ENCODE measurements at places on chromosomes 7 and 10.

- DNase-seq, result no peak
Observed at GRCh38 chr10:22657024-22657423, 57.4 kb downstream of the PIP4K2A start.

DNA sequence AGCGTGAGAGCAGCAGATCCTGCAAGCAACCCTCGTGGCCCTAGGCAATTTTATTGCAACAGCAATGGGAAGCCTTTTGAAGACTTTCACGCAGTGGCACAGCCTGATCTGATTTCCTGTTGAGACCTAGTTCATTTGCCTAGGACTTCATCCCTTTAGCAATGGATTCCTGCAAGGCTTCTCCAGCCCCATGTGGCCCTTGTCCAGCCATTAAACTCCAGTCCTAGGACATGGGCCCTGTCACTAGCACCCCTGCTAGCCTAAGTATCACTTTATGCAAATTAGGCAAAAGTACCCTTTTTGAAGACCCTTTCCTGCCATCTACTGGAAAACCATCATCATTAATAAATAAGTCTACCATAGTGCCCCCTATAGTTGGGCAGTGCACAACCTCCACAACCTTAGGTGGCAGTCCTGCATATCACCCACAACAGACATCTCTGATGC, 379.4 kb downstream of the GALNT17 start:
- DNase-seq, result no peak

DNA sequence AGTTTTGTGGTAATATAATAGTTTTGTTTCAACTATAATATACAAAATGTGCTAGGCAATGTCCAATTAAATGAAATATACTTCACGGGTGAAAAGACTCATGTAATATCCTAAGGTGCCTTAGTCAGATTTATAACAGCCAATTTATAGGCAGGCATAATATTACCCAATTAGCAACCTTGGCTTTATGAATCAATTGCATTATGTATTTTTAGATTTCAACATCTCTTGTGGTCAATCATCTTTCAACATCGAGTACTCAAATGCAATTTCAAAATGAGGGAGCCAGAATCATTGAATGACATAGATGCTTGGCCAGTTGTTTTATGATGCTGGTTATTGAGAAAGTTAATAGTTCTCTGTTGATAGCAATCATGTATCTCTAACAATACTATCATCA, 110.3 kb upstream of the SP8 start:
- DNase-seq, result no peak

- no peak for DNase-seq
Observed at GRCh38 chr7:92496876-92497275, 19.1 kb upstream of the ERVW-1 start.

DNA sequence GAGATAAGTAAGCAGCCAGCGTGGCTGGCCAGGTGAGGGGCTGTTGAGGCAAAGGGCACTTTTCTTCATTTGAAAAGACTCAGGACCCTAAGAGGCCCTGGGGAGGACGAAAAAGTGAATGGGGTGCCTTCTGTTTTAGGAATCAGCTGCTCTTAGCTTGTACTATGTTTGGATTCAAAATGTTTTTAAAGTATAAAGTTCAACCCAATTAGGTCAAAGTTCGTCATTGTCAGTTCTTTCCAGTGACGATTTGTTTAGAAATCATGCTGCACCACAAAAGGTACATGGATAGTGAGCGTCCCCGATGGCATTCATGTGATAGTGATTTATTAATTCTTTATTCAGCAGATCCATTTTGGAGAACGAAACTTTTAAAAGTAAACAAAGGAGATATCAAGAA, 338.2 kb downstream of the SDK1 start:
- no peak for DNase-seq

DNA sequence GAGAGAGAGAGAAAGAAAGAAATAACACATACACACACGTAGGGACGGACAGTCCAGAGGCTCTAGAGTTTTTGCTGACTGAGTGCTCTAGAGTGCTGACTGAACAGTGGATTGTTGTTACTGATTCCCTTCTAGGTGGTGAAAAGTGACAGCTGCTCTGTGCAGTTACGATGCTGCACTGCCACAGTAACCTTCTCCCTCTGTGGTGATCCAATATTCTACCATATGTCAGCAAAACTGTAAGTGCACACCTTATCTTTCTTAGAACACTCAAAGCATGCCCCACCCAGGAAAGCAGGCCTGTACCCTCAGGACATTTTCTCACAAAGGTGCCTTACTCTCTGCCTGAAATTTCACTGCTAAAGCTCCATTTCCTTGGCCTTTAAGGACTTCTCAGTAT, 1023.5 kb downstream of the TYW1 start:
- no peak for DNase-seq

- DNase-seq, result no peak
Observed at GRCh38 chr10:34966451-34966850, 123.7 kb downstream of the CUL2 start.

DNA sequence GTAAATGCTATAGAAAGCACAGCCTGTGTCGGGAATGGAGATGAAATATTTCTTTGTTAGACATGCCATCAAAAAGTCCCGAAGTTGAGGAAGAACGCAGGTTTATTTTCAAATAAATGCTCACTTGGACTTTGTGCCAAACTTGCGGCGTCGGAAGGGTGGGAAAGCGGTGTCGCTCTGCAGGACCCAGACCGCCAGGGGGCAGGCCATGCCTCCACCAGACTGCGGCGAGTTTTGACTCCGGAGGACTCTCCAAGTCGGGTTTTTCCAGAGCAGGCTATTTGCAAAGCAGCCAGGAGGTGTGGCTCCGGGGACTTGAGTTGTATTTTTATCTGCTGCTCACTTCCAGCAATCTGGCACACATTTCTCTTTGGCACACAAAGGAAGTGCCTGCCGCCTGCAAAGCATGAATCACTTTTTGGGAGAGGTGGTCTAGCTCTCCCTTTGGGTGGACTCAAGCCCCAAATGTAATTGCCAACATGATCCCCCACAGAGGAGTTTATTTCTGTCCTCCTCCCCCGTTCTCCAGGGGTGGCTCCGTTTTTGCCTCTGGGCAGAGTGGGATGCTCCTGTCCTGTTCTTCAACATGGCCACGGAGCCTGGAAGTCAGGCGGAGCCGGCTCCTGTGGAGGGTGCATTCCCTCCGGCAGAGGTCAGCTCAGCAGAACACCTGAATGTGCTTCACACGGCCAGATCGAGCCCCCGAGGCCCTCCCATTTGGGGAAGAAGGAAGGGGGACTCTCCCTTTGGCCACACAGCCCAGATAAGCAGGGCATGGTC, 82.3 kb upstream of the GPR26 start:
- DNase-seq, result peak; percentile 51

DNA sequence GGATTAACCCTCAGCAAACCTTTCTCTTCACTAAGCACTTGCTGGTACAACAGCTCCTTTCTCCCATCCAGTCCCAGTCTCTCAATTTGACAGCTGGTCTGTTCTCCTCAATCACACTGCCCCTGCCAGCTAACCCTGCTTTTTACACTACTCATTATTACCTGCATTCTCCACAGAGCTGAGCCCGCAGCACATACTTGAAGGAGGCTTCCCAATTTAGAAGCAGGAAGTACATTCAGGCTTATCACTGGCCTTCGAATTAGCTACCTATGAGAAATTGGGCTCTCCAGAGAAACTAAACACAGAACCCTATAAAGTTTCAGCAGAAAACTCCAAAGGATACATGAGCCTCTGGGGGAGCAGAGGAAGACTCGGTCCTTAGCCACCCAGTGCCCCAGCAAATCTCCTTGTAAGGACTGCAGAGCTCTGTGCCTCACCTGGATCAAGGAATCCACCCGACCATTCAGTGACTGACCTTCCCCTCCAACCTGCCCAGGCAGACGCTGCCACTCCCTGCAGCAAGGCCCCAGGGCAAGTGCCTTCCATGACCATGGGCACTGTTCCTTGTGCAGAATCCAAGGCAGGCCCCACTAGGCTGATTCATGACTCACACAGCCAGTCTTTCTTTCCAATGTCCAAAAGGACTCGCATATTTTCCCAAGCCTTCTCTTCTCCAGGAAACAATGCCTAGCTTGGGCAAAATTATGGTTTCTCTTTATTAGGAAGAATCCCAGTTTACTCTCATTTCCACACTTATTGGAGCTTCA, 68.0 kb downstream of the VOPP1 start:
- DNase-seq, result no peak

DNA sequence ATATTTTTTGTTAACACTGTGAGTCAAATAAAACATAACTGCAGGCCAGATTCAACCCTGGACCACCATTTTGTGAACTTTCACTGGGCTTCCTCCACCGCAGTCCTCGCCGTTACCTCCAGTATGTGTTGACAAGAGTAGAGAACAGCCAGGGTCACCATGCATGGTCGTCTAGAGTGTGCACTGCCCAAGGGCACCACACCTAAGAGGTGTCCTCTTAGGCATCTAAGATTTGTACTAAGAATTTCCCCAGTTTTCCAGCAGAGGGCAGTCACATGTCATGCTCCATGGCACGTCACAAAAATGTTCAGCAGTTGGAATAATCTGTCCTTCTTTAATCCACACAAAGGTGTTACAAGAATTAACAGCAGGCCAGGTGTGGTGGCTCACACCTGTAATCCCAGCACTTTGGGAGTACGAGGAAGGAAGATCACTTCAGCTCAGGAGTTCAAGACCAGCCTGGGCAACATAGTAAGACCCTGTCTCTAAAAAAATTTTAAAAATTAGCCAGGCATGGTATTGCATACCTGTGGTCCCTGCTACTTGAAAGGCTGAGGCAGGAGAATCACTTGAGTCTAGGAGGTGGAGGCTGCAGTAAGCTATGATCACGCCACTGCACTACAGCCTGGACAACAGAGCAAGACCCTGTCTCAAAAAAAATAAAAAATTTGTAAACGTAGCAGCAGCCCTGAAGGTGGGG, 71.2 kb upstream of the FOXK1 start:
- peak; percentile 85 for DNase-seq

DNA sequence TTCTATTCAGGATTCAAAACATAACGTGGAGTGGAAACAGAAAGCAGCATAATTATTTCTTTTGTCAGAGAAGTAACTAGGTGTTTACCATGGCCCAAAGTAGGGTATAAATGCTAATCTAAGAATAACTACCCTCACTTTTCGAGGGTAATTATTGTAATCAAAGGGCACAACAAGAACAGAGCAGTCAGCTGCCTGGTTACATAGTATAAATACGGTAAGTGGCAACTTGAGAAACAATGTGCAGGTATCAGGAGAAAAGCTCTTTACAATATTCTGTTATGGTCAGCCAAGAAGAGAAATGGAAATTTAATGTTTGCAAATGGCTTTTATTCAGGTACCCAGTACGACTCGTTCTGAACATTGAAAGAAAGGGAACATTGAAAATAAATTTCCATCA, 242.0 kb upstream of the NPY start:
- DNase-seq, result no peak

DNA sequence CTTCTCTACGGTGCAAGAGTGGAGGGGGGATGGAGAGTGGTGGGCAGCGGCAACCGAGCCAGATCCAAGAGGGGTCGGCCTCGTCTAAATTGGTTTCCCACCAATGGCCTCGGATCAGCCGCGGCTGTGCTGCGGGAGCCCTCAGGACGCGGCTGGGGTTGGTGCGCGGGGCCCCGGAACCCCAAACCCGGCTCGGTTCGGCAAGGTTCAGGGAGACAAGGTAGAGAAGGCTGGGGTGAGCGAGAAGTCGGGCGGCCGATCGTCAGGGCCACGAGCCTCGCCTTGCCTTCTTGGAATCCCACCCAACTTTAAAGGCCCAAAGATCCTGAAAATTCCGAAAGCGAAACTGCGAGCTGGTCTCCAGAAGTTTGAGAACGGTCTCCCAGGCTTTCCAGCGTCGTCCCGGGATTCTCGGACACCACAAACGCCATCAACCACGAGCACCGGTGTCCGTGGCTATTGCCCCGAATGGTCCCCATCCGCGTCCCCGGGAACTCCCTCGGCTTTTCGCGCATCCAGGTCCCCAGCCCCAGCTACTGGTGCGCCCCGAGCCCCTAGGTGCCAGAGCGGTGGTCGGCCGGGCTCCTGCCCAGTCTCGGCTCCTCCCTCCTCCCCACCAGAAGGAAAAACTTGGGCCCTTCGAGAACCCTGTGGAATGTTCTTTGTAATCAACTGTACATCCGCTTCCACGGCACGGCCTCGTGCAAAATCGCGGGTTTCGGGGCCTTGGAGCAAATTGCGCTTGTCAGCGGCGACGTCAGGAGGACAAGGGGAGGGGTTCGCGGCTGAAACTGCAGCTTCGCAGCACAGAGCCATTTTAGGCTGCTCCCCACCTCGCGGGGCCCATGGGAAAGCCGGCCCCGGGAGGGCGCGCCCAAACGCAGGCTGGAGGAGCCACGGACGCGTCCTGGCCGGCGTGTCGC, 3.2 kb downstream of the SFMBT2 start:
- DNase-seq, result no peak

- no peak for DNase-seq
Observed at GRCh38 chr7:157427811-157428553, 91.2 kb downstream of the DNAJB6 start.

DNA sequence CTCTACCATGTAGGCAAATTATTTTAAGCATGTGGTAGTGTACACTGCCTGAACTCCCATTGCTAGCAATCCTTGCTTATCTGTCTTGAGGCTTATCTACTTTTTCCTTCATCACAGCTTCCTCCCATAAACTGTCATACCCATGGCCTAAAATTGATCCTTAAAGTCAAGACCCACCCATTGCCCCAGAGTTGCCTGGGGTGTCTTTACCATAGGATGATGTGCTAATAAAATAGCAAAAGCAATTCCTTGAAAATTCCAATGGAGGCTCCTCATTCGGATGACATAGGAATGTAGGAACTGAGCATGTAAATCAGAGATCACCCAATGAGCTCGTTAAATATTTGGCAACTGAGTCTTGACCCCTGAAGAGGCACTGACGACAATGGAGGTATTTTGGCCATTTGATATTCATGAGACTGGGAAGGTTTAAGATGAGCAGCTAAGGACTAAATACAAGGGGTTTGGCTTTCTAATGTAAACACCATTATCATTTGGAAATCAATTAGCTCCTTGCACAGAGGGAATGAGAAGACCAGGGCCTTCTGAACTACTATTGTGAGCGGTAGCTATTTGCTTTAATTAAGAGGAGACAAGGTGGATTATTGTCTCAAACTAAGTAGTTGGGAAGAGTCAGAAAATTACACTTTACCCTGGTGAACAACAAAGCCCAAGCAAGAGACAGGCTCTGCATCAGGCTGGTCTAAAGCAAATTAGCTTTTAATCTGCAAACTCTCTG, 234.9 kb downstream of the GATA3 start:
- DNase-seq, result no peak

GRCh38 chr7:20270867-20271266, 53.7 kb upstream of the MACC1 start:
- DNase-seq, result no peak

DNA sequence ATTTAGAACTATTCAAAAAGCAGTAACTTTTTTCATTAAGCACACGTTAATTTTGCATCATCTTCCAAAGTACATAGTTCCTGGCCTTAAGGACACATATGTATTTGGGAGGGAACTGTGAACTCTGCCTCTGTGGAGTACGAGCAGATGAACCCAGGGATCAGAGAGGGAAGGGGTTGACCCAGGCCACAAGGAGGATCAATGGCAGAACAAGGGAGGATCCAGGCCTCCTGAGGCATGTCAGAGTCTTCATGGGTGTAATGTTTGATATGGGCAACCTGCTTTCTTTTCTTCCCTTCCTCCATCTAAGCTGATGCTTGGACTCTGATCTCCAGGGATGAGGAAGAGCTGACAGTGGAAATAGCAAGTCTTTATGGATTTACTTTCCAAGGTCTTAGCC, 164.0 kb downstream of the SH2D4B start:
- DNase-seq, result no peak

Measured in LoVo (cell line).